Suprapubic skin (tissue), 4 donors: ENCODE measurements at places on chromosomes 2 and 18. TPM values are rescaled to one million over a fixed set of nuclear protein-coding genes. Genes with fewer than 3 reads are reported as not detected.

Gene POTEC
- total RNA-seq = not detected

Gene HTRA2
- 23.7 TPM for total RNA-seq

Gene ASPRV1
- total RNA-seq = 727 TPM

Gene FRZB
- 10.7 TPM for total RNA-seq

DNA sequence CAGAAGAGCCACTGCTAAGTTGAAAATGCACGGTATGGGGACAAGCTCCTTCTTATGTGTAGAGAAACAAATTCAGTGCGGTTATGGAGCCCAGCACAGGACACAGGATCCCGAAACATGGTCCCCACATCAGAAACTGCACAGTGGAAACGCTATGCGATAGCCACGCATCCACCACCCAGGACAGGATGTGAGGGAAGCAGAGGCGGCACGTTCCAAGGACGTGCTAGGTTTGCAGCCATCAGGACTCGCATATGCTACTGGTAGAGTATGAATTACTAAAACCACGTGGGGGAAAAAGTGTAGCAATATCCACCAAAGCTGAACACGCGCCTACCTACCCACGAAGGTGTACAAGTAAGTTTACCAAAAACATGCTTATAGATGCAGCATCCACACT lies 34.7 kb upstream of the SNTG2 start:
- no peak for DNase-seq

DNA sequence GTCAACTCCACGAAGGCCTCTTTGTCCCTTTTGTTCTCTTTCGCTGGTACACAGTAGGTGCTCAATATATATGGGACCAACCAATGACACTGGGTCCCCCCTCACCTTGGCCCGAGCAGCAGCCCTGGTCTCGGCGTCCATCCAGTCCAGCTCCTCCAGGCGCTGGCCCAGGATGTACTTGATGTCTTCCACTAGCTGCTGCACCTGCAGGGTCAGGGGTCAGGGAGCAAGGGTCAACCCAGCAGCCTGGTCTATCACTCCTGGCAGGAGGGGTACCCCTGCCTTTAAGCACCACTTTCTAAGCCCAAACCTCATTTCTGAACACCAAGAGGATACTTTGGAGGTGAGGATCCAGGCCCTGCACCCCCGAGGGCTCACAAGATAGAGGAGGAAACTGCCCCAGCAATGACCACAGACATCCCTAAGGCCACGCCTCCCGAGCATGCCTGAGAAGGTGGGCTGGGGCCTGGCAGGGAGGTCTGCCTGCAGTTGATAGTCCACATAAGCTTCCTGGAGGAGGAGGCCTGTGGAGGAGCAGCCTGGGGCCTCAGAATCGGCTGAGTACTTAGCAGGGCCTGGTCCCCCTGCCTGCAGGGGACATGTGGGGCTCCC lies 4.2 kb downstream of the ECEL1 start:
- peak; percentile 39 for DNase-seq

- DNase-seq = no peak
Measured at GRCh38 chr2:18373081-18373480, 187.4 kb downstream of the RDH14 start.

DNA sequence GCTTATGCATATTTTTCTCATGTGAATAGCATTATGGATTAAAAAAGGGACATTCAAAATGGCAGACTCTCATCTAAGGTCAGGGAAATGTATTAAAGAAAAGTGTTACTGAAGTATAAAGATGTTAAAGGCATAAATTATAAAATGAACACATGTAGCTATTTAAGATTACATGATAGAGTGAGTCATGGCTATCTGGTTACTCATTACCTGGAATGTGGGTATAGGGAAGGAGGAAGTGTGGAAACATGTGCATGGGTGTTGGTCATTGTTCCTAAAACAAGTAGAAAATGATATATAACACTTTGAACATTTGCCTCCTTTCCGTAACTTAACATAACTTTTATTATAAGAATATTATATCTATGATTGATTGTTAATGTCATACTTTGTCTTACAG lies 66.4 kb downstream of the MYO1B start:
- DNase-seq = no peak

GRCh38 chr2:205770577-205770976 lies 88.3 kb downstream of the NRP2 start:
- no peak for DNase-seq
